ENCODE measurements at places on chromosomes 4 and X. TPM values are rescaled to one million over a fixed set of nuclear protein-coding genes. Genes with fewer than 3 reads are reported as not detected.
A peak's percentile ranks its signal among the peaks of the same experiment; 100 is the strongest.

DNA sequence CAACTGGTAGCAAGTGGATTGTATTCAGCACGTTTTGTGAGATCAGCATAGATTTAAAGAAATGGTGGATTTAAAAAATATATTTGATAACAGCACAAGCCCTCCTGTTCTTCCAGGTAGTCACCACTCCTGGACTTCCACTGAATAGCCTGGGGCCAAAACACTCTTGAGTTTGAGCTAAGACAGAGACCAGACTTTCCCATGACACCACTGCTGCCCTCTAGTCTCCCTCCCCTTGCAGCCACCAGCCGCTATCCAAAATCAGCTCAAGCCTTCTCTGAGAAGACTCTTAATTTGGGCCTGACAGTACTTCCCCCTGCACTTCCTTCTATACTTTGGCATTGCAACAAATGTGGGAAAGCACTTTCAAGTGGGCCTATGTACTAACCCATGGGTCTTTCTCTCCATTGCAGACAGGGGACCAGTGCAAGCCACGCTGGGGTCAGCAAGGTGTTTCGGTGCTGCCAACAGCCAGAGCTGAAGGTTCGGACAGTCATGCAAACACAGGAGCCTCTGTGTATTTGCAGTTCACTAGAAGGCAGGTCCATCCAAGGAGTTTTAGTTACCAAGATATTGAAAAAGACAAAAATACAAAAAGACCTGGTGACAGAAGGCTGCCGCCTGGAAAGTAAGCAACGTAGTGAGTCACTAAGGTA, 40.5 kb upstream of the KLHL13 start:
- no peak for DNase-seq

GRCh38 chr4:139725236-139725635, 59.6 kb downstream of the MGST2 start:
- DNase-seq = no peak

GRCh38 chr4:66059556-66059955, 389.3 kb upstream of the EPHA5 start:
- DNase-seq = no peak

GRCh38 chr4:57102050-57102624, 8.0 kb downstream of the IGFBP7 start:
- no peak for DNase-seq

DNA sequence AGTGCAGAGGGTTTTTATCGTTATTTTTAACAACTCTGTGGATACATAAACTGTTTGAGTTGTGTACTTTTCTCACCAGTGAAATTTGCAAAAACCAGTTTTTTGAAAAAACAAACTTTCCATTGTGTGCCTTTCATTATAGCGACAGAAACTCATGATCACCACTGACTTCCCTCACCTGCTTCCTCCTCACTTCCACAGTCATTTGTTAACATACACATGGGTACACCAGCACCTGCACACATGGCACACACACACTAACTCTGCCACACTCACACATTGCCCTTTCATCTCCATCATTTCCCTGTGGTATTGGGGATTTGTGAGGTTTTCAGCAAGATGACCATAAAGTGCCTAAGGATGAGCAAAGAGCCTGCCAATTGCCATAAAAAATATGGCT, 20.6 kb downstream of the CLDN22 start:
- no peak for DNase-seq

TRMT10A gene
- 7.3 TPM for total RNA-seq

GRCh38 chr4:69601065-69601464, 38.4 kb downstream of the UGT2A2 start:
- DNase-seq = no peak

GRCh38 chrX:98371994-98372393, 1488.3 kb downstream of the RPA4 start:
- no peak for DNase-seq

DNA sequence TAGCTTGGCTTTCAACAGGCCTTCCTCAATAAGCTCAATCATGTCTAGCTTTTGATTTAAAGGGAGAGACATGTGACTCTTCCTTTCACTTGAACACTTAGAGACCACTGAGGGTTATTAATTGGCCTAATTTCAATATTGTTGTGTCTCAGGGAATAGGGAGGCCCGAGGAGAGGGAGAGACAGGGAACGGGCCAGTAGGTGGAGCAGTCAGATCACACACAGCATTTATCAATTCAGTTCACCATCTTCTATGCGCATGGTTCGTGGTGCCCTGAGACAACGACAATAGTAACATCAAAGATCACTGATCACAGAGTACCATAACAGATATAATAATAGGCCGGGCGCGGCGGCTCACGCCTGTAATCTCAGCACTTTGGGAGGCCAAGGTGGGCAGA, 17.8 kb downstream of the ZNF81 start:
- DNase-seq = no peak

NIPAL1 gene
- total RNA-seq = 2.0 TPM

- no peak for DNase-seq
Measured at GRCh38 chrX:53357799-53358530, 64.5 kb downstream of the SMC1A start.

LRIT3 gene
- not detected for total RNA-seq

- DNase-seq = no peak
Measured at GRCh38 chr4:53852343-53852742, 212.1 kb downstream of the CHIC2 start.

HSFX3 gene
- total RNA-seq = not detected

GRCh38 chr4:76306882-76307659, 538 bp downstream of the STBD1 start:
- no peak for DNase-seq

P2RY8 gene
- 21.8 TPM for total RNA-seq

SLITRK2 gene
- not detected for total RNA-seq

DNA sequence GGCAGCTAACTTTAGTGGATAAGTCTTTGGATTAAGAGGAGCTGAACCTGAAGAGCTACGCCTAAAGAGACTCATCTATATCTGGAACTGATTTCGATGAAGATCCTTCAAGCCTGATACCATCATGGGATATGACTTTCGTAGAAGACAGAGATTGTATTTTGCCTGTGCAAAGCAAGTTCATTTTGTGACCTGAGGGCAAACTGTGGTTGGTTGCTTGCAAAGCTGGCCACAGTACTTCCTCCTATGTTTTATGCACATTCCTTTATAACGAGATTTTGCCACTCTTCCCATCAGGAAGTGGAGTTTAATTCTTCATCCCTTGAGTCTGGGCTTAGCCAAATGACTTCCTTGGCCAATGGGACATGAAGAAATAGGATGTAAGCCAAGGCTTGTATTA, 519.3 kb upstream of the NR3C2 start:
- DNase-seq = no peak

DNA sequence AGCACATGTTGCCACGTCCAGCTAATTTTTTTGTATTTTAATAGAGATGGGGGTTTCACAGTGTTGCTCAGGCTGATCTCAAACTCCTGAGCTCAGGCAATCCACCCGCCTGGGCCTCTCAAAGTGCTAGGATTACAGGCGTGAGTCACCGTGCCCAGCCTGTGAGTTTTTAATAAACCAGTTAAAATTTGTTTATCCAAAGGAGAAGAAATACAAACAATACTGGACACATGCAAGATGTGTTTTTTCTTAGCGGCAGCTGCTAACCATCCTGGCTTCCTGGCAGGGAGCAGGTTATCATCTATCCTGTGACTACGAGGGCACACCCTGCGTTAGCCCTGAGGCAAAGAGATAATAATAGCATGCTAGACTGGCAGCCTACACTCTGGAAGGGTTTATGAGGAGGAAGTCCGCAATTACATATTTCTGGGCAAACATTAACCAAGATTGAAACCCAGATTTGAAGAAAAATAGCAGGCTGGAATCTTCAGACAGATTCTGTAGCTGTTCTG, 191.4 kb downstream of the SPRY1 start:
- DNase-seq = no peak

PCYT1B gene
- total RNA-seq = not detected

MAGEC1 gene
- total RNA-seq = not detected

USP51 gene
- 2.2 TPM for total RNA-seq

TMEM255A gene
- not detected for total RNA-seq

ARSJ gene
- not detected for total RNA-seq

GRCh38 chrX:39854772-39855747, 242.7 kb downstream of the BCOR start:
- DNase-seq = peak; percentile 78

HTN3 gene
- not detected for total RNA-seq

DNA sequence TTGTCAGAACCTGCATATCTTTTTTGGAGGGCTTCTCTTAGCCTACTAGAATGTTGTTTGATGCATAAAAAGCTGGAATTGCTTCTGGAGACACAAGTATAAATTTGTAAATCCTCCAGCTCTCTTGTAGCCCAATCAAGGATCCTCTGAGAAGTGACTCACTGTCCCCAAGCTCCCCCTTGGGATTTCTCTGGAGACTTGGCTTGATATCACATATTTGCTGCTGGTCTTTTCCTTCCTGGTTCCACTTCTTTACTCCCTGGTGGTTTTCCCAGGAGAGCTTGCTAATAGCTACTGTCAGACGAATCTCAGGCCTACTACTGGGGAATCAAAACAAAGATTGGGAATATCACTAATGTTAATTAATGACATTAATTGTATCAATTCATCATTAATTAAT, 173.1 kb downstream of the STK32B start:
- DNase-seq = no peak

GRCh38 chrX:83529950-83530349, 21.9 kb downstream of the POU3F4 start:
- no peak for DNase-seq

- DNase-seq = no peak
Measured at GRCh38 chr4:86926435-86927086, 8.2 kb upstream of the AFF1 start.

DNA sequence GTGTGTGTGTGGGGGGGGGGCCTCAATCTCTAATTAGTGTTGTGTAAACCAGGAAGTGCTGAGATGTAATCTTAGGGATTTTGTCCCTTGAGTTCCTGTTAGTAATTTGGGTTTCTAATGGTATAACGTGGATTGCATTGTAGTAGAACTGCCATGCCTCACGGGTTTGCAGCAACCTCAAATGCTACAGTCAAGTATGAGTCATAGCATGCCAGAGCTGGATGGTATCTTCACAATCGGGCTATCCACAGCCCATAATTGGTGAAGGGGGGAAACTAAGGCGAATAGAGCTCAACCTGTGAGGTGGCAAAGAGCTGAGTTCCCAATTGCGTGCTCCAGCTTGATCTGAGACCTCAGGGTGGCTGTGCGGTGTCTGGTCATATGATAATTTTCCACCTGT, 2.2 kb upstream of the FMR1NB start:
- DNase-seq = no peak

- DNase-seq = peak; percentile 73
Measured at GRCh38 chrX:40169193-40170101, 71.7 kb upstream of the BCOR start.

NAP1L2 gene
- total RNA-seq = 1.8 TPM

CNGA1 gene
- total RNA-seq = not detected

SUPT20HL1 gene
- total RNA-seq = 0.07 TPM

CXCL8 gene
- 10.7 TPM for total RNA-seq

- DNase-seq = no peak
Measured at GRCh38 chr4:87856816-87857215, 24.0 kb downstream of the MEPE start.

ARL9 gene
- total RNA-seq = 0.32 TPM

- DNase-seq = no peak
Measured at GRCh38 chrX:112947981-112948615, 107.5 kb upstream of the AMOT start.

DNA sequence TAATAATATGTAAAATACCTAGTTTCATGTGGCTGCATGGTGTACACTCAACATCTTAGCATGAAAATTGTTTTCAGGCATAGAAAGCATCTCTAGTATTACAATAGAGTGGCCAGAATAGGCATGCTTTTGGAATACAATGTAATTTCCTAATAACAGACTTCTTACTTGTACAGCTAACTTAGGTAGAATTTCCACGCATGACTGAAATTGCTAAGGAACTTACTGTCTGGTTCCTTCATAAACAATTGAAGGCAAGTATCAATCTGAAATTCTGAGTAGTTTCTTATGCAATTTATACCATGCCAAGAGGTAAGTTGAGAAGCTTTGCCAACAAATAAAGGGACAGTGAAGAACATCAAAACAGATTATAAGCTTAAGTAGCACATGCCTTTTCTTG, 26.7 kb downstream of the SULT1E1 start:
- no peak for DNase-seq

DNA sequence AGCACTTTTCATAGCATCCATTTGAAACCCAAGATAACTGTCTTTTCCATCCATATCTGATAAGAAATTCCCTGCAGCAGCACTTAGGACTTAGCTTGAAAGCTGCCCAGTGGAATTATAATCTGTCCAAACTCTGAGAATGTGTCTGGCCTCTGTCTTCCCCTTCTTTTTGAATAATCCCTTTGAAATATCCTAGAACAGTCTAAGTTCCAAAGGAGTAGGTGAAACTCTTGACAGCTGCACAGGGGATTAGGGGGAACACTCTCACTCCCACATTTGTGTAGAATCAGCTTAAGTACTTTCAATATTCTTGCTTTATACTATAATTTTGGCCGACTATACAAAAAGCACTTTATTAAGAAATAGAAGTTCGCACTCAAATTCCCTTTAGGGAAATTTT, 157.7 kb downstream of the PAPSS1 start:
- DNase-seq = no peak

DNA sequence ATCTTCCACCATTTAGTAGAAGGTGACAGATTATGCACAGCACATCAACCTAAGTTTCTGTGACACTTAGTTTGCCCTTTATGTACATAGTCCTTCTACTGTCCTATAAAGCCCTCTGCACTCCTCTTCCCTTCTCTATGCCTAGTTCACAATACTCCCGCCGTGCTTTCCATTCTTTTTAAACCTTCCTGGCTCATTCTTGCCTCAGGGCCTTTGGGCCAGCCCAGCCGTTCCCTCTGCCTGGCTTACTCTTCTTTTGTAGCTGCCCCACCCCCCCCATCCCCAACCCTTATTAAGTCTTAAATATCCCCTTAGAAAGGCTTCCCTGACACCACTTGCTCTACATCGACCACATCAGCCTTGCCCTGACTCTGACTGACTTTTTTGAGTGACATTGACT, 33.0 kb downstream of the SGMS2 start:
- no peak for DNase-seq

DNA sequence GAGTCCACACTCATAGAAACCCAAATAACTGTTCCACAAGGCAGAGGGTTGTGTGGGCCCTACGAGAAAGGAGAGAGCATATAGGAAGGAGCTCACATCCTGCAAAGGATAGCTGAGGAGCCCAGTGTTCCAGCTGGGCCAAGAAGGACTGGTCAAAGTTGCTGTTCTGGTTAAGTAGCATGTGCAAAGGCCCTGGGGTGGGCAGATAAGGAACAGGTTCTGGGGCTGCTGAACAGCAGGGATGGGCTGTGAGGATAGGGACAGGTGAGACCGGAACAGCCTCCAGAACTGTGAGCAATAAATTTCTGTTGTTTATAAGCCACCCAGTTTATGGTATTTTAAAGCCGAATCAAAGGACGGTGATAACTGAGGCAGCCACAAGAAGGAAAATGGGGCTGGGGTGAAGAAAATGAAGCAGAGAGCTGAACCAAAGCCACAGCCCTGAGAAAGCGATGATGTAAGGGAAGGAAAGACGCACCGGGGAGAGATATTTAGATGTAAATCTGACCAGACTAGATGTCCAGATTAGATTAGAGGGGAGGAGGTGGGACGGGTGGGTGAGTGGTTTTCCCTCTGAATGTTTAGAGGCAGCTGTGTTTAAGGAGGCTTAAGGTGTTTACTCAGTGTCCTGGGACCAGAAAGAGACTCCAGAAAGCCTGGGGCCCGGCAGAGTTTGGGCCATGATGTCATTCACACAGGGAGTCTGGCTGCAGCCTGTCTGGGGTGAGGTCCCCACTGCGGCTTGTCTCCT, 180.8 kb upstream of the BCOR start:
- peak; percentile 7 for DNase-seq

- DNase-seq = no peak
Measured at GRCh38 chr4:168071304-168071703, 21.0 kb upstream of the ANXA10 start.

ASMT gene
- total RNA-seq = not detected
